ENCODE measurements at places on chromosomes 4 and X. TPM values are rescaled to one million over a fixed set of nuclear protein-coding genes. Genes with fewer than 3 reads are reported as not detected.

HS6ST2 gene
- 0.74 TPM for total RNA-seq

- DNase-seq = no peak
Observed at GRCh38 chr4:1564535-1565375, 119.4 kb downstream of the FAM53A start.

DNA sequence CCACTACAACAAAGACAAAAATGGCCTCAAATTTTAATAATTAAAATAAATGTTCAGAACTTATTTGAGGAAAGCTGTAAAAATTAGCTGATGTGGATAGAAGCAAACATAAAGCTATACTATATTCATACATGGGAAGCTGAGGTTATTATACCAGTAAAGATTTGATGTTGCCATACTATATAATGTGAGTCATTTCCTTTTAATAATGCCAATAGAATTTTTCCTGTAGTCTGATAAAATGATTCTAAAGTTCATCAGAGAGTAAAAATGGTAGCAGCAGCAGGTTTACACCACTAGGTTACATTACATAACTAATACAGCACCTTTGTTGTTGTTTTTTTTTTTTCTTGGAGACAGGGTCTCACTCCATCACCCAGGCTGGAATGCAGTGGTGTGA lies 45.5 kb upstream of the CYP2U1 start:
- DNase-seq = no peak

DNA sequence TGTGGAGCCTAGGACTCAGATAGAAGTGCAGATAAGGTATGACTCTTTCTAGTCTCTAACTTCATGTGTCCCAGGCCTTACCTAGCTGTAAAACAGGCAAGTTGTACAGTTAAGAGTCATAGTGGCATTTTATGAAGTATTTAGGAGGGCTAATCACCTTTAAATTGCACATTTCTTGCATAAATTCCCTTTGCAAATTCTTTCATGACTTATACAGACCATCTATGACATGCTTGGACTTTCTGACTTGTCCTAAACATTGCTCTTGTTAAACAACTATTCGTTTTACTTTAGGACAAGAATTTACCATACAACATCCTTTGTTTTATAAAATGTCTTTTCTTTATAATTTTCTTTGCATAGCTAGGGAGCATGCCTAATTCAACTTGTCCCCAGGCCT lies 7.8 kb upstream of the RRAGB start:
- DNase-seq = no peak

GRCh38 chrX:24542756-24543155 lies 77.7 kb downstream of the PDK3 start:
- DNase-seq = no peak

DNA sequence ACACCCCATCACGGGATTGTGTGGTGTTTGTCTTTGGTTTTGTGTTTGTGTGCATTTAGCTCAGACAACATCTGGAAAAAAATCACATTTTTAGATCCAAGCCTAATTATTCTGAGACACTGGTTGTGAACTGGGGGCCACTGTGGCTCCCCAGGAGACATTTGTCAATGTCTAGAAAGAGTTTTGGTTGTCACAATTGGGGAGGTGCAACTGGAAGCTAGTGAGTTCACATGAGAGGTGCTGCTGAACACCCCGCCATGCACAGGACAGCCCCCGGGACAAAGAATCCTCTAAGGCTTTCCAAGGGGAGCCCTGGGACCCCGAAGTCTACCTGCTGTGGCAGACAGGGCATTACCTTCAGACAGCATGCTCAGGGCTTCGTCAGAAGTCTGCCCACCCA lies 26.5 kb downstream of the GPR143 start:
- no peak for DNase-seq

GRCh38 chr4:2395584-2395983 lies 22.9 kb downstream of the ZFYVE28 start:
- DNase-seq = no peak

DNA sequence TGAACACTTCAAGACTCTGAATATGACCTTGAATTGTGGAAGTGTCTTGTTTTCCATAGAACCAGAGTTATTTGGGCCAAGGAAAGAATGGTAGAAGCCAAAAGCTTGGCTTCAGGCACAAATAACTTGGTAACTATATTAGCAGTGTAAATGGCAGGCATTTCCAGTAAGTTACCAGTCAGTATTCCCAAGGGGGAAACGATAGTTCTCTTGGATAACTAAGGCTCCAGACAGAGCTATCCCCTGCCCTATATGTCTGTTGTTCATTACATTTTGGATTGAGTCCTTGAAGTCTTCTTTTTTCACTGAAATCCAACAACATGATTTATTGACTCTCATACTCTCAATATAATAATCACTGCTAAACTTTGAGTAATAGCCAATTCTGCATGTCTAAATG lies 364.1 kb downstream of the MAGEB5 start:
- DNase-seq = no peak

DNA sequence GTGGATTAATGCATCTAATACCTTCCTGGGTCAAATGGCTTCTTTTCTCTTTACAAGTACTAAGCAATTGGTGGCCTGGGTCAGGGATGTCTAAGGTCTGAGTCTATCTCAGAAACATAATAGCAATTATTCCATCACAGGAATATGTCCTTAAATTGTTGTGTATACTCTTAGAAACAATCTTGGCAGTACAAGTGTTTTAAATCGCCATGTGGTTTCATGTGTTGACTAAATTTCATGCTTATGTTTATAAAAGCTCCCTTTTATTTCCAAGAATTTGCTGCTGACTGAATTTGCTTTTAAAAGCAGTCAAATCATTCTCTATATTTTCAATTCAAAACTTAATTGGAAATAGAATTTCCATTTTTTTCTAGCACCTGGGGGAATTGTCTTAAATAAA lies 125.3 kb upstream of the PACRGL start:
- DNase-seq = no peak

DNA sequence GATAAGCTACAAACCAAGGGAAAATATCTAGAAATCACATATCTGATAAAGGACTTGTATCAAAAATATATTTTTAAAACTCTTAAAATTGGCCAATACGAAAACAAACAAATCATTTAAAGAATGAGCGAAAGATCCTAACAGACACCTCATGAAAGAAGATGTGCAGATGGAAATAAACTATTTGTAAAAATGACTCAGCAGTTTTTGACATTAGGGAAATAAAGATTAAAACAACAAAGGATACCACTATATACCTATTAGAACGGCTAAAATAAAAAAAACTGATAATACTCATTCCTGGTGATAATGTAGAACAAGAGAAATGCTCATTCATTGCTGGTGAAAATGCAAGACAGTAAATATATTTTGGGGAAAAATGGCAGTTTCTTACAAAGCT lies 506.4 kb downstream of the KLHL4 start:
- no peak for DNase-seq

GRCh38 chrX:65035446-65035770 lies 59.2 kb upstream of the ZC4H2 start:
- no peak for DNase-seq

DNA sequence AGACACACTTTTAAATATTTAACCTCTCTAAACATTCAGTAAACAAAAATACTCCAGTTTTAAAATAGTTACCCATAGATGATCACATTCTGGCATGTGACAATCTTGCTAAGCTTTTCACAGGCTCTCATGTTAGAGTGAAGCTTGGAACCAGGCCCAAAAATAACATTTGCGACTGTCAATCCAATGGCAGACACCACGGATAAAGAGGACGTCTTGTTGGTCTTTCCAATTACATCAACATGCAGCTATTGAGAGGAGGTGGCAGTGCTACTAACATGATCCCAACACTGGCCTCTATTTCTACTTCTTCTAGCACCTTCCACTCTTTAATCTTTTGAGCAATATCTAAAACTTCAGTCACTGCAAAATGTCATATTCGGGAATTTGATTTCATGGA lies 970.8 kb upstream of the TENM3 start:
- no peak for DNase-seq

GRCh38 chr4:155629183-155629825 lies 37.3 kb upstream of the GUCY1A1 start:
- DNase-seq = no peak

GRCh38 chrX:129534816-129535578 lies 5.1 kb upstream of the OCRL start:
- DNase-seq = no peak
